ENCODE measurements at places on chromosomes 3 and 15.
A peak's percentile ranks its signal among the peaks of the same experiment; 100 is the strongest.

DNA sequence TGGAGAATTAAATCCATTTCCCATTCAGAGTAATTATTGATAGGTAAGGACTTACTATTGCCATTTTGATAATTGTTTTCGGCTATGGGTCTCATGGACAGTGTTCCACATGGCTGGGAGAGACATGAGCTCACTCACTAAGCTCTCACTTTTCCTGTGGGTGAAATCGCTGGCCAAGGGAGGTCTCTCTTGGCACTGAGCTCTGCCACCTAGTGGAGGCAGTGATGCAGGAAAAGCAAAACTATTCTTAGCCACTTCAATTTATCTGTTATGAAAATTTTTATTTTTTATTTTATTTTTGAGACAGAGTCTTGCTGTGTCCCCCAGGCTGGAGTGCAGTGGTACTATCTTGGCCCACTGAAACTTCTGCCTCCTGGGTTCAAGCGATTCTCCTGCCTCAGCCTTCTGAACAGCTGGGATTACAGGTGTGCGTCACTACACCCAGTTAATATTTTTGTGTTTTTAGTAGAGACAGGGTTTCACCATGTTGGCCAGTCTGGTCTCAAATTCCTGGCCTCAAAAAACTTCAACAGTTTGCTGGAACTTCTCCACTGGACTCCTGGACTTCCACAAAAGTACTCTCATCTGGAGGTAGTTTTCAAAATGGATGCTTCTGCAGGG is 4.7 kb upstream of the RNF13 start:
- peak; percentile 39 for DNase-seq

- DNase-seq = no peak
Measured at GRCh38 chr15:98909968-98910885, 97.4 kb downstream of the PGPEP1L start.

GRCh38 chr15:40088929-40089755 is 19.5 kb downstream of the BMF start:
- DNase-seq = no peak

GRCh38 chr3:46953234-46954010 is 23.1 kb downstream of the CCDC12 start:
- no peak for DNase-seq

DNA sequence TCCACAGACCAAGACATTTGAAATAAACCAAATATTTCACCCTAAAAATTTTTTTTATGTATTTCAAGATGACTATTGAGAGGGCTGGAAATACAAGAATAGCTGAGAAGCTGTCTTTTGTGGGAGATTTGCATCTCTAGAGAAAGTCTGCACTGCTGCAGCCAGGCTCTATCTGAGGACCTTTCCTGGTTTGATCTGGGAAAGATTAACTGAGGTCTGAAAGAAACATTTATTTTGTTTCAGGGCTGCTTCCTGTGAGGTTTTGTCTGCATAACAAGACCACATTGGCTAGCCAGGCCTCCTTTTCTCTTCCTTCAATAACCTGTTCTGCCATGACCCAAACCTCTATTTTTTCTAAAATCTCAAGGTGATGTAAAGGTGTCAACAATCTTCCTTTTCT is 117.5 kb upstream of the ARHGEF26 start:
- no peak for DNase-seq

DNA sequence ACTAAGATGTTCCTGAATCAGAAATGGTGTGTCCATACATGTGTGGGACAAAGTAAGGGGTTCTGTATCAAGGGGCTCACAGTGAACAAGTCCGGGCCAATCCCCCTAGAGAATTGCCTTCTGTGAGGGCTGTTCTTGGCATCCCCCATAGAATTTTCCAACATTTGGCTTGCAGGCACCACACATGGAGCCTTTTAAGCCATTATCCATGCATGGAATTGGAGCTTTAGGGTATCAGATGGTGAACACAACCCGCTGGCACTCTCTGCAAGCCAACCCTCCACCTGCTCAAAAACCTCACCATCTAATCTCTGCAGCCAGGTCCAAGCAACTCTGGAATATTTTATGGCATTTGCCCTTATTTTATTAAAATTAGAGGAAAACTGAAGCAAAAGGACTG is 278.7 kb downstream of the ERC2 start:
- DNase-seq = no peak

- no peak for DNase-seq
Measured at GRCh38 chr15:28208583-28208982, 109.5 kb upstream of the OCA2 start.

DNA sequence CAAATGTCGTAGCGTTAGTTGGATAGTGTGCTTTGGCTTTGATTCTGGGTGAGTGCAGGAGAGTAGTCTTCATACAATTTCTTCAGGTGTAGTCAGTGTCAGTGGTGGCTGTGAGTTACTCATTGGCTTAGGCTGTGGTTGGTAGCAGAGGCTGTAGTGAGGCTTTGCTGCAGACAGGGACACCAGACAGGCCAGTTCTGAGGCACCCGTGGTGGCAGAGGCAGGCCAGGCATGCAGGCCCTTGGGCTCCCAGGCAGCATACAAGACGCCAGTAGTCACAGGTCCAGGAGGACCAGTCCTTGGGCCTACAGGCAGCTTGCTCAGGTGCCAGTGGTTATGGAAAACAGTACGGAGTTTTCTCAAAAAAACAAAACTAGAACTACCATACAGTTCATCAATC is 61.3 kb downstream of the DMXL2 start:
- no peak for DNase-seq

GRCh38 chr3:108780235-108780634 is 23.0 kb upstream of the RETNLB start:
- DNase-seq = no peak

- no peak for DNase-seq
Measured at GRCh38 chr3:49530701-49531100, 23.6 kb upstream of the BSN start.

DNA sequence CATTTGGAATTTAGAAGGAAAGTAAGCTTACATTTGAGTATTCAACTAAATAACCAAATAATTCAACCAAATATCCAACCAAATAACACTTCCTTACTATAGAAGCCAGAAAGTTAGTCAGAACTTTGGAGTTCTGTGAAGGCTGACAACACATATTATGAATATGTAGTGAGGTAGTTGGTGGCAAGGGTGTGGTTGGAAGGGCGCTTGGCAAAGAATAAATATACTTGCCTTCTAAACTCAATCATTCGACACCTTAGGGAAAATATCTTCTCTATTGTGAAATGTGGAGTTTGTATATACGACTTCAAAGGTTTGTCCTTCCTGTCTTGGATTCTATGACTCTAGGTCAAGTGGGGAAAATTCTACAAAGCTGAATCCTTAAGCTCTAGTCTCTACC is 111.7 kb upstream of the OSTN start:
- DNase-seq = no peak

DNA sequence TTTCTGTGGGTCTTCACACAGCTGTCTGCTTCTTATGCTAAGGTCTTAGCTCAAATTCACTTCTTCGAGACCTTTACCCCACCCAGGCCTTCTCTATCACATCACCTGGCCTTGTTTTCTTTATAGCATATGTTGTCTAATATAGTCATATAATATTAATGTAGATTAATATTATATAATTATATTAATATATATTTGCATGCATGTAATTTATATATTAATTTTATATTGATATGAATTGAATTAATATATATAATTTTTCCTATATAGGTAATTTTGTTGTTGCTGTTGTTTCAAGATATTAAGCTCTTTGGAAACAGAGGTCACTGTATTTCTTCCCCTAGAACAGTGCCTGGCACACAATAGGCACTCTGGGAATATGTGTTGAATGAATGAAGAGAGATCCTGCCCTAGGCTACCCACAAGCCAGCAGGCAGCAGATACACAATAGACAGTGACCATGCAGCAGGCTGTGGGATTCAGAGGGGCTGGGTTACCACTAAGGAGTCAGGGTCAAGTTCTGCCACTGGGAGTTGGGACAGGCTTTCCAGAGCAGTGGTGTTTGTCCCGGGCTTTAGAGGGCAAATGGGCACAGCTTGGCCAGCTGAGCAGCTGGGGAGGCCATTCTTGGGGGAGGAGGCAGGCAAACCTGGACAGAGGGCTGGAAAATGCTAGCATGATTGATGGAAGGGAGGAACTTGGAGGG is 126.3 kb downstream of the DNAJB8 start:
- no peak for DNase-seq

DNA sequence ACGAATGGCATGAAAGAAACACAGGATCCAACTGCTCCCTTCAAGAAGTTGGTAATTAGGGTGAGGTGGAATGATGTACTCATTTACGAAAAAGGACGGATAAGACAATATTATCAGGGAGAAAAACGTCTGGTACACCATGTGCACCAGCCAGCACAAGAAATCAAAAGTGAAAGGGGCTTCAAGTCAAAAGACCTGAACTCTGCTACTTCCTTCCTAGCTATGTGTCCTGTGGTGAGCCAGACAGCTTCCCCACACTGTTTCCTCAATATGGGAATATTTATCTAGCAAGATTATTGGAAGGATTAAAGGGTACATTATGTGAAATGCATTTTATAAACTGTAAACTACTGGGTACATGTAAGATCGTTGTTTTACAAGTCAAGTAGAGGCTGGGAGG is 33.9 kb downstream of the RAB27A start:
- no peak for DNase-seq

- no peak for DNase-seq
Measured at GRCh38 chr3:159937561-159938166, 51.0 kb upstream of the IL12A start.

All from fibroblast of skin of left biceps (primary cell).